Naive B cell (primary cell): ENCODE measurements at places on chromosomes 7 and 10.

DNA sequence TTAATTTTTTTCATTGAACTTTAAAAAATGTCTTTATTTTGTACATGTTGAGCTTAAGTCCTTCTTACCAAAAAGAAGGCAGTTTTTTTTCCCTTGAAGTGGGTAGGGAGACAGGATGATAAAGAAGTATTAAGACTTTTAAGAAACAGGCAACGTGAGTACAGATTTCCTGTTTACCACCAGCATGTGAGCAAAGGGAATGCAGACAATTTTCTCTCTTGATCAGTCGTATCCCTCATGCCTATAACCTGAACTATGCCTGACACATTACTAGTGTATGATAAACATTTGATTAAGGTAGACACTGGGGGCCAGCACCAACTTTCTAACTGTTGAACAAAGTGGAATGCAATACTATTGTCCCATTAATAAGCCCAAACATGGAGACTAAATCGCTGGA lies 8.8 kb upstream of the OR2A2 start:
- no peak for DNase-seq

GRCh38 chr10:47260505-47261111 lies 39.4 kb upstream of the GDF10 start:
- no peak for DNase-seq

- DNase-seq, result no peak
Measured at GRCh38 chr7:46080595-46081159, 159.6 kb upstream of the IGFBP3 start.

DNA sequence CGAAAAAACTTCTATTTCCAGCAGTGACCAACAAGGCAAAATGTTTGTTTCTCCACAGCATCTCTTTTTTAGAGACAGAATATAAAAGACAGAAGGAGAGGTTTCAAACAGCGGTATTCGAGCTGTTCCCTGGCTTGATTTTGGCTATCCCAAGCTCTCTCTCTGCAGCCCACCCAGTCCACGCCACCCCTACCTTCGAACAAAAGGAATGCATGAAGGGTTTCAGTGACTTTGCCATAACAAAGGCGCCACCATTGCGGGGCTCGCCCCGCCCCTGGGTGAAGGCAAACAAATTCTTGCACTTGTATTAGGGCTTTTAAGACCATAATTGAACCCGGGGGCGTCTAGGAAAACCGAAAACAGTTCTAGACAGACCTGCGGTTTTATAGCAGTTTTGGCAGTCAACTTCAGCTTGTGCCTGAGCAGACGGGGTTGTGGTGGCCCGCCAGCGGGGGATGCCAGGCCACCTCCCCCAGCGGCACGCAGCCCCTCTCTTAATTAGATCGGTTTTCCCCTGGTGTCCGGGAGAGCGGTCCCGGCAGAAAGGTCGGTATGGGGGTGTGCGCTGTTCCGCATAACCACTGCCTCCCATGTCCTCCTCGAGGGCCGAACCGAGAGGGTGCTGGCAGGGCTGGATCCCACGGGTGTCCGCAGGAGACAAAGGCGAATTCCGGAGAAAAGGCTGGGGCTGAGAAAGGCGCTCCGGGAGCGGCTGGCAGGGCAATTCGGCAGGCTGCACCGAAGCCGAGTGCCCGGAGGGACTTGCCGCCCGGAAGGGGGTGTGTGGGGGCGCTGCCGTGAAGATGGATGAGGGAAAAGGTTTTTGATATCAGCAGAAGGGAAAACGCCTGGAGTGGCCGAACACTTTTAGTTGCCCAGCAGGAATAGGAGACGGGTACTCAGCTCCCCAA lies 2.7 kb upstream of the HOXA11 start:
- no peak for DNase-seq

DNA sequence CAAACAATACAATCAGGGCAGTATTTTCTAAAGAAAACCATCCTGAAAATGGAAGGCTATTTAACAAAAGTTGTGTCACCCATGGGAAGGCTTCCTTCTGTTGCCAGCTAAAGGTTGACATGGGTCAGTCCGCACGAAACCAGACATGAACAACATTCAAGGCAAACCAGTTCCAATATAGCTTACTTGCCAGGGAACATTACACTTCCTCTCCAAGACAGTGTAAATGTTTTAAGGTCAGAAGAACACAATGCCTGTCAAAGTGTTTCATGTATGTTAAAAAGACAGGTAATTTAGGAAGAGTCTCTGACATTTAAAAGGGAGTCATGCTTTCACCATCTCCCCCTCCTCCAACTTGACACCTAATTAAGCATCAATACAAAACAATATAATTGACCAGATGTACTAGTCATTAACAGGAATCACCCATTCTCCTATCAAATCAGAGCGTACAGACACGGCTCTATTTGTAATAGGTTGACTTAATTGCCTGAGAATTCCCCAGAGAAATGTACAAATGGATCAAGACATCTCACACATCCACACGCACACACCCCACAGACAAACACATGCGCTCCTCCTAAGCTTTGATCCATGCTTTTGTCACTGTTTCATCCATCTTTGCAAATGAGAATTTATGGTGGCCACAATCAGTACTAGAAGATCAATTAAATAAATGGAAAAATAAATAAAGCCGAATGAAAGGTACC lies 69.5 kb downstream of the CACNA2D1 start:
- no peak for DNase-seq

DNA sequence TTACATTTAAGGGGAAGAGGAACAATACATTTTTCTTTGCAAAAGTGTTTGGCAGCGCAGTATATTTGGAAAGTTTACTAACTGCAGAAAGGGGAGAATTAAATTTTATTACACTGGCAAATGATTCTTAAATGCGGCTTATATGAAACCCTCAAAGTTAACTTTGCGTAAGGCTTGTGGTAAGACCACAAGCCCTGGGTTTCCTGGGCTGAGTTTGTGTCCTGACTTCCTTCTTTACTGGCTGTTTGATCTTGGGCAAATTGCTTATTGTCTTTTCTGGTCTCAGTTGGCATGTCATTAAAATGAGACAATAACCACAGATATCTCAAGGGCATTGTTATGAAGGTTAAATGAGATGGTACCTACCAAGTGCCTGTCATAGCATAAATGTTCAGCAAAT lies 106.8 kb downstream of the GLRX3 start:
- no peak for DNase-seq

- DNase-seq, result no peak
Measured at GRCh38 chr7:143382126-143382790, 1.1 kb downstream of the ZYX start.

DNA sequence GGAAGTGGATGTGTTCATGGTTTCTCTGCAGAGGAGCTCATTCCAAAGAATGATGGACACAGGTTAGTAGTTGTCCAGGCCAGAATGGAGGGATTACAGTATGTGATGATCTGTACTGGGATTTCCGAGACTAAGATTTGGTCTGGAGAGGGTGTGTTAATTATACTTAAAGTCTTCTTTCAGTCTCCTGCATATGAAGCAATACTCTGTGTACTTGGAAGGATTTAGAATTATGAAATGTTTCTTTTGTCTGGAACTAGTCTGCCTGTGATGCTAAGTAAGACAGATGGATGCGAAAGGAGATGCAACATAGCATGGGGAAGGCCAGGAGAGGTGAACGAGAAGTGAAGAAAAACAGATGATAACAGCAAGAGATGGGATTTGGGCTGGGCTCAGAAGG lies 305.1 kb upstream of the LYZL1 start:
- DNase-seq, result no peak

DNA sequence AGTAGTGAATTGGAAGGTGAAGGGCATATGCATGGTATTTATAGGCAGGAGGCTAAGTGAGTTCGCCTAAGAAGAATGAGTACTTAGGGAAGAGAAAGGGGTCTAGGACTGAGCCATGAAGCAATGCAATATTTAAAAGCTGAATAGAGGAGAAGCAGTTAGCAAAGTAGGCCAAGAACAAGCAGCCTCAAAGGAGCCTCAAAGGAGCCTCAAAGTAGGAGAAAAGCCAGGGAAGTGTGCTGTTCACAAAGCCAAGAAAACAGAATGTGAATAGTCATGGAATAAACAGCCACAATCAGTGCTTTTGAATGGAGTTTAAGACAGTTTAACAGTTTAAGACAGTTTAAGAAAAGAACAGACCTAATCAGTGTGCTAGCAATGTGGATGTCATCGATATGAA lies 762.0 kb downstream of the SORCS1 start:
- no peak for DNase-seq

- DNase-seq, result no peak
Measured at GRCh38 chr10:43166880-43167497, 28.7 kb downstream of the CSGALNACT2 start.

DNA sequence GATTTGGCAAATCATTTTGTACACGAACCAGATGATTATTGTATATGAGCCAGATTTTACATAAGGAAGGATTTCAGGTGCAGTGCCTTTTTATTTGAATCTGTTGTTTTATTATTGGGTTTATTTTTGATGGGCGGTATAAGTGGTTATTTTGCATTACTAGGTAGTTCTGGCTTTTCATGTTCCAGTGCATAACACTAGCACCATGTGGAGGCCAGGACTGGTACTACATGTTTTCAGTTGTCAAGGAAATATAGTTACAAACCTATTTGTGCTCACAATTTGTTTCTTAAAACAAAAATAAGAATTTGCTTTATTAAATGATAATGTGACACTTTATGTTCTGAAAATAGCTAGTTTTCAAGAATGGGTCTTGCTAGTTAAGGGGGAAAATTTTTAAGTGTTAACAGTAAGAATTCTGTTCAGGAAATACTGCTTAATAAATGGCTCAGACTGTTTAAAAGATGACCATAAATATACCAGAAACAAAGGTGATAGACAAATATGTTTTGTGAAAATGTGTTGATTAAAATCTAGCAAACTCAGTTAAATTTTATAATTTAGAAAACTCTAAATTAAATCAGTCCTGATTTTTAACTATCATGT lies 7.1 kb upstream of the SEMA3E start:
- DNase-seq, result no peak

DNA sequence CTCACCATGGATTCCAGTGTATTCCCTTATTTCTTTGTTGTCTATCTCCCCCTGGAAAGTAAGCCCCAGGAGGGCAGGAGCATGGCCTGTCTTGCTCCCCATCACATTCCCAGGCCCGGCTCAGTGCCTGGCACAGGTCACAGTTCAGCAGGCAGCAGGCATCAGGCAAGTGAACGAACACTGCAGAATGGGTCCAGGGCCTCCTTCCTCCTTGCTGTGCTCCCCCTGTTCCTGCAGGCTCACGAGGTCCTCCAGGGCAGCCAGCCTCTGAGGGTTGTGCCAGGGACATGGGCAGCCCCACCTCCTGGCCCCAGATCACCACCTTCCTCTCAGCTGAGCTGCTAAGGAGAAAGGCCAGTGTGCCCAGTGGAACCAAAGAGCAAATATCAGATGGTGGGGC lies 41.8 kb downstream of the PDLIM1 start:
- DNase-seq, result no peak

GRCh38 chr10:104735036-104735756 lies 94.1 kb downstream of the SORCS3 start:
- no peak for DNase-seq

GRCh38 chr7:101717628-101718357 lies 88.7 kb upstream of the MYL10 start:
- no peak for DNase-seq

GRCh38 chr7:50592940-50593339 lies 27.7 kb upstream of the DDC start:
- DNase-seq, result no peak

- DNase-seq, result no peak
Measured at GRCh38 chr10:133012573-133013359, 70.4 kb upstream of the CFAP46 start.

GRCh38 chr10:100816671-100817070 lies 71.3 kb downstream of the PAX2 start:
- no peak for DNase-seq

- DNase-seq, result no peak
Measured at GRCh38 chr7:34928052-34928451, 109.2 kb downstream of the DPY19L1 start.

GRCh38 chr10:132877473-132877872 lies 64.9 kb downstream of the CFAP46 start:
- DNase-seq, result no peak

DNA sequence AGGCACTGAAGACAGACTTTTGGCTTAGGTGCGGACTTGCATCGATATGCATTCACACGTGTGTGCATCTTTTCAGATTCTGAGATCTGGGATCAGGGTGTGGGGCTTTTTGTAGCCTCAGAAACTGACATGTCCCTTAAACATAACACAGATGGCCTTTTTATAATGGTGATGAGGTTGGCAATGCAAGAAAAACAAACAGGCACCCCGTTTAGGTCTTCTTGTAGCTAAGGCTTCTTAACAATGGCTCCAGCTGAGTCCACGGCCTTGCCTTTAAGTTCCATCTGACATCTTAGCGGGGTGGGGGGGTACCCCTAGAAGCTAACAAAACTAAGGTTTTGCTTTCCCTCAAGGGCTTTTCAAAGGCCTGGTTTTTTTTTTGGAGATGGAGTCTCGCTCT lies 146.3 kb downstream of the PRPF18 start:
- no peak for DNase-seq

DNA sequence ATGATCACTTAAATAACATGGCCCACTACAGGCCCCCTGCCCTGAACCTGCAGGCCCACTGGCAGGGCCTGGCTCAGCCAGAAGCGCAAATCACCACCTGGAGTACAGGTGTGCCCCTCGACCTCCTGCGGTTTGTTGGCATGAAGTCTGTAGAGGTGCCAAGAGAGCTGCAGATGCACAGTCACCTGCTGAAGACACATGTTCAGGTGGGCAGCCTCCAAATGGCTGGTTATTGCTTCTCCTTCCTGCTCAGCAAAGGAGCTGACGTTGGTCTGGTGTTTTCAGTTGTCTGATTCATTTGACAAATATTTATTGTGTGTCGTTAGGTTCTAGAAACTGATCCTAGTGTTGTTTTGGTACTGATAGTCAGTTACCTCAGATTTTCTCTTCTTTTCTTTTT lies 29.0 kb downstream of the DHTKD1 start:
- no peak for DNase-seq

DNA sequence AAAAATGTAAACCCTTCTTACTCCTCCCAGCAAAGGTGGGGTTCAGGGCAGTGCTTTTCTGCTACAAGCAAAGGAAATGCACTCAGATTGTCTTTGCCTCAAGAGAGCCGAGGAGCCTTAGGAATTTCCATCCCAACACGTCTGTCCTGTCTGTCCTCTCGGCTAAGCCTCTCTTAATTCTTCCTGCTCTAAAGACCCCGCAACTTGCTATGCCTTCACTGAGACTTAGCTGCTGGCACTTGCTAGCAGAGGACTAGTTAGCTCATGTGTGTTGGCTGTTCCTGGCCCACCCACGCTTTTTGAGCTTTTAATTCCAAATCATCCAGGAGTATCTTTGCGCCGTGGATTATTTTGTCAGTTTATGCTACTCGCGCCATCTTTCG lies 481 bp upstream of the NPM3 start:
- no peak for DNase-seq

GRCh38 chr10:4082861-4083260 lies 297.9 kb upstream of the KLF6 start:
- DNase-seq, result no peak

GRCh38 chr7:44761207-44762161 lies 12.8 kb downstream of the ZMIZ2 start:
- DNase-seq, result no peak

GRCh38 chr7:38257350-38257677 lies 16.1 kb downstream of the TARP start:
- no peak for DNase-seq
